ENCODE measurements at places on chromosomes 2 and 18.

GRCh38 chr2:200604571-200605255 lies 18.9 kb downstream of the AOX1 start:
- no peak for DNase-seq

GRCh38 chr2:117921520-117921919 lies 92.3 kb downstream of the CCDC93 start:
- no peak for DNase-seq

- no peak for DNase-seq
Observed at GRCh38 chr2:187475499-187476248, 27.6 kb upstream of the CALCRL start.

- DNase-seq: no peak
Observed at GRCh38 chr18:21459706-21460286, 140.7 kb downstream of the ESCO1 start.

- no peak for DNase-seq
Observed at GRCh38 chr2:221914334-221914880, 342.3 kb upstream of the EPHA4 start.

GRCh38 chr2:172726172-172726735 lies 9.4 kb upstream of the RAPGEF4 start:
- no peak for DNase-seq

GRCh38 chr2:48419884-48420511 lies 110.0 kb upstream of the STON1 start:
- no peak for DNase-seq

DNA sequence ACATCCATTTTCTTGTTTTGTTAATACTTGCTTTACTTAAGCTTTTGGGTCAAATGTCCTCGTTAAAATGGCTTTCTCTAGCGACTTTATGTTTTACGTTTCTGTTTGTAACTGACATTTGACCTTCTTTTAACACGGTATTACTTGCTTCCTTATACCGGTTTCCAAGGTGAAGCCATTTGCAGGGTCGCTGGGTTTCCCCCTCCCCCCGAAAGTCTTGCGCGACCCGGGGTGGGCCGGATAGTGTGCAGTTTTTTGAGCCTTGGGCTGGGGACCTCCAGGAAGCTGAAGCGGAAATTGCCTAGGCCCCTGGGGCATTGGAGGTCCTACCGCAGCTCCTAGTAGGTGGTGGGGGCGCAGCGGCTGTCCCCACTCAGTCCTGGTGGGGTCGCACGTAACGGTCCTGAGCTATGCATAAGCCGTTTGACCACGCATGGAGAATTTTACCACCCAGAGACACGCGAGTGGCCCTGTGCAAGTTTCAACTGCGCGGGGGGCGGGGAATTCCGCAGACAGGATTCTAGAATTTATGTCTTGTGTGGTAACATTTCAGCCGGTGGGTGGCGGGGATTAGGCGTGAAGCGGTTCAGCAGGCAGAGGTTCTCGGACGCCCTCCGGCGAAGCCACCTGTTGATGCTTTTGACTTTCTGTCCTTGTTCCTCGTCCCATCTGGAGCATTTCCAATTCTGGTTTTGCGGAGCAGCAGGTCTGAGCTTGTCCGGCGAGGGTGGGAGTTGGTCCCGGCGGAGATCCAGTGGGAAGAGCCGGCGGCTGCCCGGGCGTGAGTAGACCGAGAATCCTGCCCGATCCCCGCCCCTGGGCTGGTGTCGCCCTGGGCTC lies 2.4 kb downstream of the CFLAR start:
- DNase-seq: peak; percentile 80

DNA sequence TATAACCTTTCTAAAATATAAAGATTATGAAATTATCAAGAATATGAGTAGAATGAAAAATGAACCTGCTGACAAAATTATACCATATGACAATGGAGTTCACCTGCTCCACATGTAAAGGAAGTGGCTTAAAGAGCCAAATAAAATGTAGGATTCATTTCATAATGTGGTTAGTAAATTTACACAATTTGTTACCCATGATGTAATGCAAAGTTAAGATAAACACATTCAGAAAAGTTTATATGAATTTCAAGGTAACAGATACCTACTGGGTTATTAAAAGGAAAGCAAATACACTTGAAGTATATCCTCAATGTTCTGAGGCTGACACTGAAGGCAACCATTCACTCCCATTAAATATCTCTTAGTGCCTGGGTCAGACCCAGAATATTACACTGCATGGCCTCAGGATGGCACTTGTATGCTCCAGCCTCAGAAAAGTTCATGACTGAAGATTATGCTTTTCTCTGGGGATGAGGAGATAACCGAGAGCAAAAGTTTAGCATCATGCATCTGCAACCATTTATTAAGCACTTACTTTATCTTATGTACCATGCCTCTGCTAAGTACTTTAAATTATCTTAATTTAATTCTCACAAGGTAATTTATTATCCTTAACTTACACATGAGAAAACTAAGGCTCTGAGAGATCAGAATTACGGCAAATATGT lies 6.2 kb downstream of the STRN start:
- DNase-seq: no peak

GRCh38 chr2:101710471-101711318 lies 13.2 kb downstream of the MAP4K4 start:
- no peak for DNase-seq

- DNase-seq: no peak
Observed at GRCh38 chr18:35826477-35826876, 146.0 kb upstream of the RMP24 start.

GRCh38 chr2:122112216-122113005 lies 357.0 kb downstream of the TSN start:
- DNase-seq: no peak

Data from neural progenitor cell (in vitro differentiated cells).